ENCODE measurements at places on chromosomes 2 and 18.
A peak's percentile ranks its signal among the peaks of the same experiment; 100 is the strongest.

DNA sequence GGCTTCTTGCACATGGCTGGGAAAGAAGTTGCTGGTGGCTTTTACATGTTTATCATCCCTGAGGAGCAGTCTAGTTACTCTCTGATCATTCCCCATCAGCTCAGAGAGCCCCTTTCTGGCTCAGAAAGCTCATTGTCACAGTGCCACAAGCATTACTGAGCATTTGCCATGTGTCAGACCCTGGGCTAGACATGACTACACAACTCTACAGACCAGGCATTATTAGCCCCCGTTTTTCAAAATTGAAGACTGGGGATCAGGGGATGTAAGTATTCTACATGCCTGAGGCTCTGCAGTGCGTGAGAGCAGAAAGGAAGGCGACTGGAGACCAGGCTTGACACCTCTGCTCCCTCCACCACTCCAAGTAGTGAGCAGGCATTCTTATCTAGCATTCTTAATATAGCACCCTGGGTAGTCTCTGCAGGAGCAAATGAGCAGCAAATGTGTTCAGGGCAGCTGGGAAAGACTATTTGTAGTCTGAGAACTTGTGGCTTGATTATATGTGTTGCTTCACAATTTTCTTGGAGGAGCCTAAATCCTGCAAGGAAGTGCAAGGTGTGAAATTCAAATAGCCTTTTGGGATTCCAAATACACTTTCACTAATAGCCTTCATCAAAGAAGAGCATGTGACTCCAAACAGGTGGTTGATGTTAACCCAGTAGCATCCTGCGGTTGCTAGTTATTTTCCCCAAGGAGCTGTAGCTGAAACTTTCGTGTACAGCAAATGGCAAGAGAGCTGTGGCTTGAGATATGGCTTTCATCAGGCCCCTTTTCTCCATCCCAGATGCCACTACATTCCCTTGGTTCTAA is 143.2 kb downstream of the DDX1 start:
- DNase-seq, result no peak

- DNase-seq, result no peak
Observed at GRCh38 chr2:12967804-12968203, 251.1 kb downstream of the TRIB2 start.

DNA sequence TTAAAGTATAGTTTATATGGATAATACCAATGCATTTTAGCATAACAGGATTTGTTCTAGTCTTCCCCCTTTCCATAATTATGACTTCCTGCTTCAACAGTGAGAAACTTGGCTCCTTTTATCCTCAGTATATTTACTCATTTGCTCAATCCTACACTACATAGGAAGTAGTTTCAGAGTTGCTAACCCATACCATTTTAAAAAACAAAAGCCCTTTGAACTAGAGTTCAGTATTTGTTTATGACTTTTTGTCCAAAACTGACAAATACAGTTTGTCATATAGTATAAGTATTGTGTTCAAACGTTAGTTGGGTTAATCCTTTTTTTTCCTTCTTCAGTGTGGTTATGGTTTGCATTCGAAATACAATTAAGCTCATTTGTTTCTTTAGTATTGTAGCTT is 5.9 kb upstream of the DNAJC27 start:
- no peak for DNase-seq

- DNase-seq, result no peak
Observed at GRCh38 chr2:98772536-98772935, 41.6 kb upstream of the MGAT4A start.

DNA sequence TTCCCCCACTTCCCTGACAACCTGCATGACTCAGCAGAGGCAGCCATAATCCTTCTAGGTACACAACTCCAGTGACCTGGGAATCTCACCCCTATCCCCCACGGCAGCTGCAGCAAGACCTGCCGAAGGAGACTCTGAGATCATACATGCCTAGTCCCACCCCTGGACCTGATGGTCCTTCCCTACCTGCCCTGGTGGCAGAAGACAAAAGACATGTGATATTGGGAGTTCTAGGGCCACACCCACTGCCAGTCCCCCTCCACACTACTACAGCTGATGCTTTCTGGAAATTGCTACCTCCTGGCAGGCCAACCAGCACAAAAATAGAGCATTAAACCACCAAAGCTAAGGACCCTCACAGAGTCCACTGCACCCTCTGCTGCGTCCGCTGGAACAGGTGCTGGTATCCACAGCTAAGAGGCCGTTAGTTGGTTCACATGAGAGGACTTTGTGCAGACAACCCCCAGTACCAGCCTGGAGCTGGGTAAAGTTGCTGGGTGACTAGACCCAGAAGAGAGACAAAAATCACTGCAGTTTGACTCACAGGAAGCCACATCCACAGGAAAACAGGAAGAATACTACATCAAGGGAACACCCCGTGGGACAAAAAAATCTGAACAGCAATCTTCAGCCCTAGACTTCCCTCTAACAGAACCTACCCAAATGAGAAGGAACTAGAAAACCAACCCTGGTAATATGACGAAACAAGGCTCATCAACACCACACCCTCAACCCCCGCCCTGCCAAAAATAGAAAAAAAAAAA is 12.5 kb downstream of the MARCO start:
- no peak for DNase-seq

DNA sequence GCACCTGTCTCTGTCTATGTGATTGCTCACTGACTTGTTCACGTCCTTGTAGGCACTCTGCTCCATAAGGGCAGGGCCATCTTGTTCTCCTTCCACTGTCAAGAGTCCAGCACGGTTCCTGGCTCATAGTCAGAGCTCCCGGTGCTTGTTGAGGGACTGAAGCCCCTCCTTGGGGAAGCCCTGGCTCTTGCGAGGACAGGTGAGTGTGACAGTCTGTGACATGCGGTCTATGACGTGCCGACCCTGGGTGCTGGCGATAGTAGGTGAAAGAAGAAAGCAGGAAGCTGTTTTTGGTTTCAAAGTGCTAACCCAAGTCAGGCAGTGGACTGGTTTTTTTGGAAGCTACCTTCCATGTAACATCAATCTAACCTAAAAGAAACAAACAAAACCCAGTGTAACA is 18.8 kb downstream of the TSHZ1 start:
- DNase-seq, result no peak

- no peak for DNase-seq
Observed at GRCh38 chr2:200743042-200743676, 68.6 kb upstream of the BZW1 start.

DNA sequence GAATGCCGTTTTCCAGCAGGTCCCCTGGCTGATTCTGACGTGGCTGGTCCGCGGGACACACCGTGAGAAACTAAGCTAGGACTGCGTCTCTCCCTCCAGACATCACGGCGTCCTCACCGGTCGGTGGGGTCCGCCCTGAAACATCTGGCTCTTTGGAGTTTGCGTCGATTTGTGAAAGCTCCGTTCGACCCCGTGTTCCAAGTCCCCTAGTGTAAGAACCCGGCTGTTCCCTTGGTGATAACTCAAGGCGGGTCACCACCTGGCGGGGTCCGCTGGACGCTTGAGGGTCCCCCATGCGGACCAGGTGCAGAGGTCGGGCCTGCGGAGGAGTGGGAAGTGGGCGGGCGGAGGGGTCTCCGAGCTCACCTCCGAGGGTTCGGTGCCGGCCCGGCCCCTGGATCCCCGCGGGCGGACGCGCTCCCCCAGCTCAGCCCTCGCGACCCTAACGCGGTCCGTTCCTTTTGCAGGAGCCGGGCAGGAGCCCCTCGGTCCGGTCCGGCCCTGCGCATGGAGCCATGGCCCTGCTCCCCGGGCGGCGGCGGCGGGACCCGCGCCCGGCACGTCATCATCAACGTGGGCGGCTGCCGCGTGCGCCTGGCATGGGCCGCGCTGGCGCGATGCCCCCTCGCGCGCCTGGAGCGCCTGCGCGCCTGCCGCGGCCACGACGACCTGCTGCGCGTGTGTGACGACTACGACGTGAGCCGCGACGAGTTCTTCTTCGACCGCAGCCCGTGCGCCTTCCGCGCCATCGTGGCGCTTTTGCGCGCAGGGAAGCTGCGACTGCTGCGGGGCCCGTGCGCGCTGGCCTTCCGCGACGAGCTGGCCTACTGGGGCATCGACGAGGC is 65.6 kb downstream of the KCNG2 start:
- no peak for DNase-seq

DNA sequence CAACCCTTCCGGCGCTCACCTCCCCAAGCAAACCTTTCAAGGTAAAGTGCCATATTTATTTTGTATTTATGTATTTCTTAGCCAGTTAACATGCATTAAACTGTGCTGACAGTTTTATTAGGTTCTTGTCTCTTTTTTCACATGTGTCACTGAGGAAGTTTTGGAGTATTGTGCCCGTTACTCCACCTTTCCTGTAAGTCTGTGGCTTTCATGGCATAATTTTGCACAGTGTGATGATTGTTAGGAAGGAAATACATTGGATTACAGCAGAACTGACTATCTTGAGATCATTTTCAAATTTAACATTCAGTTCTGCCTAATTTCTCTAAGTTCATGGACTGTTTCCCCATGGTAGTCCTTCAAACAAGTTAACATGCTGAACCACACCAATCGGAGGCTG is 67.7 kb downstream of the COLEC12 start:
- DNase-seq, result no peak

DNA sequence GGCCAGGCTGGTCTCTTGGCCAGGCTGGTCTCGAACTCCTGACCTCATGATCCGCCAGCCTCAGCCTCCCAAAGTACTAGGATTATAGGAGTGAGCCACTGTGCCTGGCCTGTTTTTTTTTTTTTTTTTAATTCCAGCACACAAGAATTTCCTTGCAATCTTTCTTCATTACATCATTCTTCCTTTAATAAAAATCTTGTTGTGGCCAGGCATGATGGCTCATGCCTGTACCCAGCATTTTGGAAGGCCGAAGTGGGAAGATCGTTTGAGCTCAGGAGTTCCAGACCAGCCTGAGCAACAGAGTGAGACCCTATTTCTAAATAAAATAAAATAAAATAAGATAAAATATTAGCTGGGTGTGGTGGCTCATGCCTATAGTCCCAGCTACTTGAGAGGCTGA is 21.4 kb upstream of the PLEKHM3 start:
- DNase-seq, result peak; percentile 51

- peak; percentile 96 for DNase-seq
Observed at GRCh38 chr18:41940506-41941215, 14.4 kb upstream of the PIK3C3 start.

DNA sequence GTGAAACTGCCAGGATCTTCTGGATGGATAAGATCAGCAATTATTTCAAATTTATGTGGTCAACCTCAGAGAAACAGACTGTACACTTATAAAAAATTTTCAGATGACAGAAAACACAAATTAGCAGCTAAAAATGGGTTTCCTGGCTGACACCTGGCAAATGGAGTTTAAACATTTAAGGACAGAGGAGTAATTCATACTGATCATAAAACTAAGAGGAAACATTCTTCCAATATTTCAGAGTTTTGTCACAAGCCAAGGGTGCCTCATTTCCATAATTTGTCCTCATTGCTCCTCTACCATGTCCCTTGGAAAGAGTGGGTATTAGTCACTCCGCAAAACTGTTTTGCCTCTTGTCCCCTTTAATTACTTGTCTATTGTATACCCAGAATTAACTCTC is 70.2 kb downstream of the TMEFF2 start:
- DNase-seq, result peak; percentile 77

DNA sequence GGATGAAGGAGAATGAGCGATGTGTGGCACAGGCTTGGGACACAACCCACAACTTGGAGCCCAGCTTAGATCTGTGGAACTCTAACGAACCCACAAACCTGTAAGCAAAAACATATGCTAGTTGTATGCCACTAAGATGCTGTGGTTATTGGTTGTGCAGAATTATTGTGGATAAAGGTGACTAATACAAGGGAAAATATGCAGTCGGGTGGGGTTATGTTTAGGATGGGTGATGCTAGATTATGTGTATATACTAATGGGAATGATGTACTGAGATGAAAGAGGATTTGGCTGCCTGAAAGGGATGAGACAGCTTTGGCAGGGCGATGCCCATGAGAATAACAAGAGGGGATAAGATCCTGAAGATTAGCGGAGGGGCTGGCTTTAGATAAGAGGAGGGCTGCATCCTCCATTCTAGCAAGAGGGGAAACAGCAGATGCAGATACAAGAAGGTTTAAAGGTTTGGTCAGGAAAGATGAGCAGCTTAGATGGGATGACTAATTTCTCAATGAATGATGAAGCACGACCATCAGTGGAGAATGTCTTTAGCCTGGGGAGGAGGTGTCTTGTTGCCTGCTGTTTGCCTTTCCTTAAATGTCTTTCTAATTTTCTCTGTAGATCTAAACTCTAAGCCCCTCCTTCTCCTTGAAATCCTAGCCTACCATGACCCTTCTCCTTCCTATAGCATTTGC is 49.6 kb downstream of the GALNT14 start:
- DNase-seq, result peak; percentile 71

DNA sequence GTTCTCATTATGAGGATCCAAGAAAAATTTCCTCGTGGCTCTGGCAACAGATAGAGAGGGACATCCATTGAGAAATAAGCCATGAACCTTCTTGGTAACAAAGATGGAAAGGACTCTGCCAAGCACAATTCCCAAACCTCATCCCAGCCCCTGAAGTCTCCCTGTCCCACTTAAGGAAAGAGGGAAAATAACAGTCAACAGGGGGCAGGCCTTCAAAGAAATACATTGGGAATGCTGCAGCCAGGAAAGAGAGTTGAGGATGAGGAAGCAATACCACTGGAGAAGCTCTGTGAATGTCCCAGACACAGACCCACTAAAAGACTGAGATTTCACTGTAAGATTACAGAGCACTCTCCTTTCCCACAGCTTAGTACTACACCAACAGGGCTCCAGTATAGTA is 93.2 kb downstream of the CD226 start:
- no peak for DNase-seq

- DNase-seq, result no peak
Observed at GRCh38 chr2:6978991-6979390, 61.8 kb downstream of the RNF144A start.

GRCh38 chr2:149661844-149662243 is 74.3 kb upstream of the MMADHC start:
- peak; percentile 67 for DNase-seq

DNA sequence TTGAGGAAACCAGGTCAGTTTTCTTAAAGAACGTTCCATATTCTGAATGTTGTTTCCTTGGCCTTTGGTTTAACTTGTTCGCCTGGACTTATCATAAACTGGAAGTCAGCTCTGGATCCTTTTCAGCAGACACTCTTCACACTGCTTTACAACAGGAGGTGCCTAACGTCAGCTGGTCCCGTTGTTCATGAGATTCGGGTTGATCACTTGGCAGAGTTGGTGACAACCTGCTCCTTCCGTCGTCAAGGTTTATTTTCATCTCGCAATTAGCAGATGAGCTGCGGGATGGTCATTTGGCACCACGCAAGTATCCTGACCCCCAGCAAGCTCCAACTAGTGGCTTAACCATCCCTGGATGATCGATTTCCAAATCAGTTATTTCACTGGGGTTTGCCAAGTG is 23.0 kb upstream of the BIN1 start:
- DNase-seq, result no peak

- peak; percentile 61 for DNase-seq
Observed at GRCh38 chr2:65062843-65063825, 6.9 kb downstream of the CEP68 start.

DNA sequence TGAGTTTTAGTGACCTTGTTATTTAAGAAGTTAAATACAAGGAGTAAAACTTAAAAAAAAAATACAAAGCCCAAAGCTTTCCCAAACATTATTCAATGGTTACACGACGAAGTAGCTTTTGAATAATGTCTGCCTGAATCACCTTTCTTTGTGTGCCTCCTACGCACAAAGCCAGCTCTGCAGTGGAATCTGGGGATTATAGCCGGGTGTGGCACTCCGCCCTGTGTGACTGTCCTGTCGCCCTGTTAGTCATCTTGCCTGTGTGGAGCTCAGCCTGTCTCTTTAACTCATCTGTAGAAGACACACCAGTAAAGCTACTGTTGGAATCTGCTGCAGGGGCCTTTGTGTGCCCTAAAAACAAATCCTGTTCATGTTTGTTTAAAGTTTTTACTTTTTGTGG is 79.4 kb upstream of the TCF7L1 start:
- peak; percentile 50 for DNase-seq

GRCh38 chr2:188394931-188395472 is 103.3 kb downstream of the GULP1 start:
- no peak for DNase-seq

All from fibroblast of skin of right quadriceps (primary cell).